CD4-positive, alpha-beta T cell treated with Interleukin-21 for 1 hour (primary cell): ENCODE measurements at places on chromosomes 3 and 15.

DNA sequence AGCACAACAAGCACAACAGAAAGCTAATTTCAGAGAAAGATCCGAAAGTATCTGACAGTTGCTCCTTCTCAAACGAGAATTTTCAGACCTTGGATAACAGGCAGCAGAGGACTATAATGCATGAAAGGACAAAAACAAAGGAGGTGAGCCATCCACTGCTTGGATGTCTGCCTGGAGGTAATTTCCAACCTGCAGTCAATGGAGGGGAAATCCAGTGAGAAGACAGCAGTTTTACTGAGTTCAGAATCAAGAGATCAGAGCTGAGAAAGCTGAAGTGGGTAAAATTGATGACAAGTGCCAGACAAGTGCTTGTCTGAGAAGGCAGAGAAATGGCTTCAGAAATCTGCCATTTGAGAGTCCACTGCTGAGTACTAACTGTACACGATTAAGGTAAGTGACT, 22.1 kb downstream of the UBE3A start:
- DNase-seq: no peak

DNA sequence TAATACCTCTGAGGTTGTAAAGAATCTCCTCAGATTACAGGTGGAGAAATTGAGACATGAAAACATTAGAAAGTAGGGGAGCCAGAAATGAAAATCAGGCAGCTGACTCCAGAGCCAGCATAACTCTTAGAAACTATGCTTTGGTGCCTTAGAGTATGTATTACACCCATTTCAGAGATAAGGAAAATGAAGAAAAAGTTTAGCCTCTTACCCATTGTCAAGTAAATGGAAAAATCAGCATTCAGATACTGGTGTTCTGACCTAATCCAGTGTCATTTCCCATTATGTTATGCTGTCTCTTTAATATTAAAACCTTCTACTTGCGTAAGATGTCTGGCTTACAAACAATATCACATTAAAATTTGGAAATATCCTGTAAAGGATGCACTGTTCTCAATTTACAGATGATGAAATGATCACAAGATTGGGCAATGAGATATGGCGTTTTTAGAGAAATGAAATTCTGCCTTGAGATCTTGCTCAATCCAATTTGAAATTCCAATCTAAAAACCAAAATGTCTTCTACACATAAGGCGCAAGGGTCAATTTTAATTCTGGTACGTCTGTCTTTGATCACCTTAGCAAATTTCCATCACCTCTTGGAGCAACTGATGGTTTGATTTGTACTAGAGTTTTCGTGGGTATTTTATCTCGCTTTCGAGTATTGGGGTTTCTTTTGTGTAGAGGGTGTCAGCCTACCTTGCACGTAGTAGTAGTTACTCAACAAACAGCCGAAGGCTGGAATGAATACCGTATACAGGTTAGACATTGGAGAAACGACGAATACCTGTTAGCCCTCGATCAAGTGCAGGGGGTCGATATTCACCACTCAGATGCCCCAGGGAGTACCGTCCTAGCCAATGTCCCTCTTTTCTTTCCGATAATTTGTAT, 902 bp upstream of the ZCWPW2 start:
- DNase-seq: peak; percentile 26

DNA sequence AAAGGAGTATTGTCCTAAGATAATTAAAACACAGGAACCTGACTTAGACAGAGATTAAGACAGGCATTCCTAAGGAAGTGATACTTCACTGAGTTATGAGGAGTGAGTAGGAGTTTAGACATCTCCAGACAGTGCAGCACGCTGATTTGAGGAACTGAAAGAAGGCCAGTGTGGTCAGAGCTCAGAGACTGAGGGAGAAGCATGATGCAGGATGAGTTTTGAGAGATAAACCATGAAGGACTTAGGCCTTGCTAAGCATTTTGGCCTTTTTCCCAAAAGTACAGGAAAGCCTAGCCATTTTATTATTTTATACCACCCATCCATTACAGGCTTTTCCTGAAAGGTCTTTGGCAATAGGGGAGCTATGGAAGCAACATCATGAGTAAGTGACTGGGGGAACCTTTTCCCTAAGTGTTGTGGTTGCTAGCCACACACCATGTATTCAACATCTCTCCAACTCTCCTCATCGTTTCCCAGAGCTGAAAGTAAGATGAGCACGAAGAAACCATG, 375.6 kb upstream of the TPRG1 start:
- no peak for DNase-seq

DNA sequence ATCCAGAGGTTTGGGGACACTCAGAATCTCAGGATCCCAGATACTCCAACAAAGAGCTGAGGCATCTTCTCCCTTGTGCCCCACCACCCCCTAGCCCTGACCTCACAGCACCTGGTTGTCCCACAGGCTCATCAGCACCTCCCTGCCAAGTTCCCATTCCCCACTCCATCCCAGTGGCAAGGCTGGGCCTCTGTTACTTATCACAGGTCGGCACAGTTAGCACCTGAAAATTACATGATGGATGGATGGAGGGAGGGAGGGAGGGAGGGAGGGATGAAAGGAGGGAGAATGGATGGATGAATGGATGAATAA, 12.8 kb downstream of the MYL3 start:
- DNase-seq: no peak

- DNase-seq: no peak
These were observed 4.1 kb downstream of the CCDC12 start for GRCh38 chr3:46972396-46972795.

- DNase-seq: no peak
These were observed 220.7 kb downstream of the MEIS2 start for GRCh38 chr15:36879568-36880222.

DNA sequence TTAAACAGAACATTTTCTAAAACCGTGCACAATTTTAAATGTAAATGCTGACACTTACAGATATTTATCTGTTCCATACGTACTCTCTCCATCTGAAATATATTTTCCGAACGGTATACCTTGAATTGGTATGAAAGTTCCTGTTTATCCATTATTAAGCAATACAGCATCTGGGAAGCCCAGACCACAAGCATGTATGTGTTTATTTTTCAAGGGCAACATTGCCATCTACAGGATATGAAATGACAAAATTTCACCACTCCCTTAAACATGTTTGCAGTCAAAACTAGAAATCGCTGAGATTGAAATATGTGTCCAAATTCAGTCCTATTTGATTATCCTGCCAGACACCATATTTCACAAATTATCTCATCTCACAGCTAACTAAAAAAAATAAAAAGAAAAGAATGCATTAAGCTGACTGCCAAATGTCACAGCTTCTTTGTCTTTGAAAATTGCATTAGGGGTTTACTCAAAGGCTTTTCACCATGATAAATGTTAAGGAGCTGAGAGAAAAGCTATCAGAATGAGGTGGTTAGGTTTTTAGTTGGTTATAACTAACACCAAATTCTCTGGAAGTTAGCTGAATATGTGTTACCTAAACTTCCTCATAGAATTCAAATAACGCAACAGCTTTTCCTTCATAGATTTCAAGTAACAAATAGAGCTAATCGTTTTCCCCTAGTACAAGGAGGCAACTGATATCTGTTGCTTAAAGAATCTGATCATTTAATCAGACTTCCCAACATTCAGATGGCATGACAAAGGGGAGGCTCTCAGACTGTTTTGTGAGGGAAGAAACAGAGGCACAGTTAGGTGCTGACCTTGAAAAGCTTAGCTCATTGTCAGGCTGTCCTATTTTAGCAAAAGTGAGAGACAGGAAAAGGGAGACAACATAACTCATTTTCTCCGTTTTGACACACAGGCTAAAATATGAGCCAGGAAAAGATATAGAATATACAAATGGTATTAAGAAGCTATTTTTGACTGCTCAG, 533.1 kb downstream of the TBL1XR1 start:
- no peak for DNase-seq

DNA sequence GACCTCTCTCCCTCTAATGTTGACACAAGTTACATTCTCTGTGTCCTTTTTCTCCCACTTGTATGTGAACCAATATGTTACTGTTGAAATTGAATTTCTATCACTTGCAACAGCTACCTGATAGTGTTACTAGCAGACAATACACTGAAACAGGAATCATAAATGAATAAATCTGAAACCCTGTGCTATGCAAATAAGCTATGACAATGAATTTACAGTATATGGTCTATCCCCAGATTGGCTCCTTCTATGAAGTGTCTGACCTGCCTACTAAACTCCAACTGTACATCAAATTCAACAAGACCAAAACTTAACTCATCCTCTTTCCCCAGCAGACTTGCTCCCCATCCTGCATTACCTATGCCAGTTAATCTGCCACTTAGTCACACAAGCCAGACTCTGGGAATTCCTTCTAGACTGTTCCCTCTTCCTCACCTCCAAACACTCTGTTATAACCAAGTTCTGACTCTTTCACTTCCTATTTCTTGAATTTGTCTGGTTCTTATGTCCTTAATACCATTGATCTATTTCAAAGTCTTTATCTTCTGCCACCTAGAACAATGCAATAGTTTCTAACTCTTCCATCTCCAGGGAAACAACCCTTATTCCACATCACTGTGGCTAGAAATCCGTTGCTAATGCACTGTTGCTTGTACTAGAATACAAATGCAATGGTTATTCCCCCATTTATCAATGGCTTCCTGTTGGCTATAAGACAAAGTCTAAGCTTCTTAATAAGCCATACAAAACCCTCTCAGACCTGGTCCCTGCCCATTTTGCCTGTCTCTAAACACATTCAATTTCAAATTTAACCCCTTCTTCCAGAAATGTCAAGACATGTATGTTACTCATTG, 13.4 kb upstream of the ZNF639 start:
- DNase-seq: no peak

GRCh38 chr3:172749230-172749965, 1.1 kb upstream of the ECT2 start:
- no peak for DNase-seq

DNA sequence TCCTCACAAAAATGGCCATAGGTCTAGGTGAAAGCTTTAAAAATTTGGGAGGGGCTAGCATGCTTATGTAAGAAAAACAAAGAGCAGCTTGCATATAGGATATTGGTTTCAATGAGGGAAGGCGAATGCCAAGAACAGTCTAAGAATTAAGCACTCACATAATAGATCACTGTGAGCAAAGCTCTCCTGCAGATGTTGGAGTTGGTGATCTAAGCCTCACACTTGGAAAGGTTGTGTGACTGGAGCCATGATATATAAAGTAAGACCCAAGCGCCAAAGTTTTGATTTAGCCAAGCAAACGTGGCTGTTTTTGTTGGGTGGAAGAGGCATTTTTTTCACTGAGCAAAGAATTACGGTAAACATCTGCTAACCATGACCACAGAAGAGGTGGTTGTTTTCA, 237.5 kb downstream of the FOXP1 start:
- no peak for DNase-seq

GRCh38 chr15:25192651-25193050, 237.9 kb downstream of the SNRPN start:
- no peak for DNase-seq

GRCh38 chr15:39801641-39802309, 19.1 kb upstream of the FSIP1 start:
- DNase-seq: peak; percentile 5

DNA sequence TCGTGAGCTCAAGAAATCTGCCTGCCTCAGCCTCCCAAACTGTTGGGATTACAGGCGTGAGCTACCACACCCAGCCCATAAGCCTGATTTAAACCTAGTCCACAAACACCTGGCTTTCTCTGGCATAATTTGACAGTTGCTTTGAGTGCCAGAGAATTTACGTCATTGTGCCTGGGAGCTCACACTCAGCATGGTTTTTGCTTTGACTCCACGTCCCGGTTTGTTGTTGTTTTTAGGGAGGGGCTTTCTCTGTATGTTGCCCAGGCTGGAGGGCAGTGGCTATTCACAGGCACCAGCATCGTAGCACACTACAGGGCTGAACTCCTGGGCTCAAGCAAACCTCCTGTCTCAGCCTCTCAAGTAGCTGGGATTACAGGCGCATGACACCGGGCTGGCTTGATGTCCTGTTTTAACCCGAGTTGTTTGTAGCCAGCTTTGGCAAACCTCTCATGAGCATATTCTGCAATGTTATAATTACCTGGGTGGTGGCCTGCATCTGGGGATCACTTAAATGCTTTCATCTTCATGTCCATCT, 32.7 kb downstream of the CEMIP start:
- no peak for DNase-seq

DNA sequence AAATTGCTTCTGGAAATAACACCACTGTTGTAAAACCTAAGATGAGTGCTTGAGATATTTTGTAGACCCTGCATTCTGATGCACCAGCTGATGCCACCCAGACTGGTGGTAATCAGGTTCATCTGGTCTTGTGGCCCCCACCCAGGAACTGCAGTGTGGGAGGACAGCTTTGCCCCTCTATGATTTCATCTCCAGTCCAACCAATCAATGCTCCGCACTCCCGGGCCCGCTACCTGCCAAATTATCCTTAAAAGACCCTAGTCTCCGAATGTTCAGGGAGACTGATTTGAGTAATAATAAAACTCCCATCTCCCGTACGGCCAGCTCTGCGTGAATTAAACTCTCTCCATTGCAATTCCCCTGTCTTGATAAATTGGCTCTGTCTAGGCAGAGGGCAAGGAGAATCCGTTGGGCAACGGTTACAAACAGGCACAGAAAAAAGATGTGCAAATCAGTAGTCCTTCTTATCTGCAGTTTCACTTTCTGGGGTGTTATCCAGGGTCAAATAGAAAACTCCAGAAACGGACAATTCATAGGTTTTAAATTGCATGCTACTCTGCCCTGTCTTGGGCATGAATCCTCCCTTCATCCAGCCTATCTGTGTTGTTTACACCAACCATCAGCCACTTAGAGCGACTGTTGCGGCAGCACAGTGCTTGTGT, 29.2 kb upstream of the TRPM1 start:
- no peak for DNase-seq

GRCh38 chr3:167723872-167724271, 10.8 kb downstream of the PDCD10 start:
- no peak for DNase-seq

- peak; percentile 67 for DNase-seq
These were observed 121.7 kb downstream of the CBLB start for GRCh38 chr3:105747060-105747541.

- DNase-seq: no peak
These were observed 60.4 kb downstream of the CACNA2D2 start for GRCh38 chr3:50442945-50443579.

GRCh38 chr3:123587401-123587800, 2.5 kb upstream of the HACD2 start:
- no peak for DNase-seq

- no peak for DNase-seq
These were observed 36.8 kb downstream of the KLHL6 start for GRCh38 chr3:183518491-183519251.
